ENCODE measurements at places on chromosomes 3 and 15. TPM values are rescaled to one million over a fixed set of nuclear protein-coding genes. Genes with fewer than 3 reads are reported as not detected.

- DNase-seq, result no peak
These were observed 153.8 kb downstream of the SEMA6D start for GRCh38 chr15:47870956-47871625.

GRCh38 chr15:69484837-69485236, 32.2 kb downstream of the RPLP1 start:
- DNase-seq, result no peak

- DNase-seq, result no peak
These were observed 51.0 kb downstream of the DPPA2 start for GRCh38 chr3:109265295-109265694.

DNA sequence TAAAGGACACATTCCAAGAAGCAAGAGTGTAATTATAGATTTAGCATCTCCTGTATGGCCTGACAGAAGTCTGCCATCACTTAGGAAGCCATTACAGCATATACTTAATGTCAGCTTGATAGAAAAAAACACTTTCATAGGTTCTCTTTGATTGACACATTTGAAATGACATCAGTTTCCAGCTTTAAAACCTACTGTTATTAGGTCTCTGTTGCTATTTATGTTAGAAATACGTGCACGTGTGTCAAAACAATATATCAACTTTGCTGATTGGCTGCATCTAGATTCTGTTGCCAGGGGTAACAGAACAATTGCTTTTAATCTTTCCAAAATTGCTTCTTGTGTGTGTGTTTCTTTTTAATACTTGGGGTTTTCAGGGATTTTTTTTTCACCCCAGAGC, 389.3 kb upstream of the ATP11B start:
- DNase-seq, result no peak

ERICH6 gene
- not detected for polyA plus RNA-seq

Data from left renal pelvis (tissue), 4 donors.